NCI-H2227 treated with DMSO at 0.1 percent for 48 hours (cell line): ENCODE measurements at places on chromosomes 1 and 21.

- peak; percentile 12 for DNase-seq
Observed at GRCh38 chr1:26771643-26772321, 16.0 kb upstream of the PIGV start.

DNA sequence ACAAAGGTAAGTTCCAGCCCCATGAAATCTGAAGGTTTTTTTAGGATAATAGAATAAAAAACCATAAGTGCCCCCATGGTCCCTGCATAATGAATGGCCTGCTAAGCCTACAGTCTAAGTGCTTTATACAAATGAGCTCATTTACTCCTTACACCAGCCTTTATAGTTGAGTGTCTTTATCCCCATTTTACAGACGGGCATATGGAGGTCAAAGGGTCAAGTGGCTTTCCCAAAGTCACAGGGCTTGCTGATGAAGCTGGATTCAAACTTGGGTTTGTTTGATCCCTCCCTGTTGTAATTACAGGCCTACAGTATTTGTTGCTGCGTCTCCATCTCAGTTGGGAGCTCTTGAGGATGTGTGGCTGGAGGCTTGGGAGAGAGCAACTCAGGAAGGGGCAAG, 28.3 kb upstream of the ARHGEF10L start:
- DNase-seq, result no peak

DNA sequence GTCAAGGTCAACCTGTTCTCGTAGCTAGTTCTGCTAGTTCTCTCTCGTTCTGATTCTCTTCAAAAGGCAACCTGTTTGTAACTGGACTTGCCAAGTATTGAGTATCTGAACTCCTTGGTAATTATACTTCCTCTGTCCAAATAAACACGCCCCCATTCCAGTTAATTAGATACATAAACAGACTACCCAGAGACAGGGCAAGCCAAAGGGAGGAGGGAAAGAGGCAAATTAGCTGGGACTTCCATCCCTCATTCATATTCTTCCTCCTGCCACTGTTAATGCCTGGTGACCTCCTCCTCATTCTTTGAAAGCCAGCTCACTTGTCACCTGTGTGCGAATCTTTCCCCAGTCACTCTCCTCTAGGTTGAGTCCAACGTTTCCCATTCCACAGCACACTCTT, 62.9 kb downstream of the LPAR3 start:
- DNase-seq, result no peak

DNA sequence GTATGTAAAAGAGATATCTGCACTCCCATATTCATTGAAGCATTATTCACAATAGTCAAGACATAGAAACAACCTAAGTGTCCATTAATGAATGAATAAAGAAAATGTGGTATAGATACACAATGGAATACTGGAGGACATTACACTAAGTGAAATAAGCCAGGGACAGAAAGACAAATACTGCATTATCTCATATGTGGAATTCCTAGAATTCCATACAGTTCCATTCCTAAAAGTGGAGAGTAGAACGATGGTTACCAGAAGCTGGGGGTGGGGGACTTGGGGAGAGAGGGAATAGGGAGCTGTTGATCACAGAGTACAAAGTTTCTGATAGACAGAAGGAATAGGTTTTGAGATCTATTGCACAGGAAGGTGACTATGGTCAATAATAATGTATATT, 7.4 kb downstream of the TMED5 start:
- no peak for DNase-seq

- no peak for DNase-seq
Observed at GRCh38 chr1:200805719-200806118, 67.0 kb downstream of the CAMSAP2 start.

GRCh38 chr1:169043823-169044222, 62.7 kb upstream of the ATP1B1 start:
- no peak for DNase-seq

- DNase-seq, result no peak
Observed at GRCh38 chr21:30148906-30149305, 17.7 kb downstream of the CLDN17 start.

DNA sequence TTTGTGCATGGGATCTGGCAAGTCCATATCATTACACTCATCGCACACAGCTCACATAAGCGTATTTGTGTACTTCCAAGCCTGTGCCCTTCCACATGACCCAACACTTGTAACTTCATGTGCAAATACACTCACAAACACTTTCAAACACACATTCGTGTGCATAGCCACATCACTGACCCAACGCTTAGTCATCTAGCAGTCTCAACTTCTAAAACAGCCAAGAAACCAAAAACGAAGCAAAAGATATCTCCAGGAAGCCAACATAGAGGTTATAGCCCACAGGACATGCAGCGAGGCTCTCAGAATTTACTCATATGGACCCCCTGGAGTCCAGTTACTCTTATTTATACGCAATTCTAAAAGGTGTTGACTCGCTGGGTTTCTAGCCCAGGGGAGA, 10.9 kb upstream of the GOLT1A start:
- DNase-seq, result no peak

- no peak for DNase-seq
Observed at GRCh38 chr1:243315455-243315854, 59.6 kb downstream of the SDCCAG8 start.

- no peak for DNase-seq
Observed at GRCh38 chr1:60553730-60554129, 480.2 kb upstream of the C1orf87 start.
